ENCODE measurements at places on chromosomes 7 and 10.

DNA sequence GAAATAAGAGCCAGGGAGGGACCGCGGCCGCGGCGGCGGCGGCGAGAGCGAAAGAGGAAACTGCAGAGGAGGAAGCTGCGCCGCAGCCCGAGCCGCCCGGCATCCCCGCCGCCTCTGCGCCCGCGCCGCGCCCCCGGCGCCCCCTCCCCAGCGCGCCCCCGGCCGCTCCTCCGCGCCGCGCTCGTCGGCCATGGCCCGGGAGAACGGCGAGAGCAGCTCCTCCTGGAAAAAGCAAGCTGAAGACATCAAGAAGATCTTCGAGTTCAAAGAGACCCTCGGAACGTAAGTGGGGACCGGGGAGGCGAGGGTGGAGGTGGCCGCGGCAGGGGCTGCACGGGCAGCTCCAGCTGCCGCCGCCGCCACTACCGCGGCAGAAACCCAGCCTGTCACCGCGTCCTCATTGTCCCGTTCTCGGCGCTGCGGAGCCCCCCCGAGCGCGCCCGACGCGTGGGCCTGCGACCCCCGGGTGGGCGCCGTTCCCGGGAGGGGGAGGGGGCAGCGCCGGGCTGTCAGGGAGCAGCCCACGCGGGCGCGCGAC lies 351 bp downstream of the CAMK1D start:
- no peak for DNase-seq

GRCh38 chr7:22983257-22983855 lies 30.6 kb downstream of the HYCC1 start:
- DNase-seq: no peak

GRCh38 chr7:100358027-100358856 lies at the start of gene PILRB:
Gene PILRB (plus strand): TSS chr7:100358117. CDS start chr7:100358303, 186 bp downstream.
- DNase-seq: no peak

- DNase-seq: no peak
Observed at GRCh38 chr10:102605712-102606111, 38.6 kb upstream of the TRIM8 start.

DNA sequence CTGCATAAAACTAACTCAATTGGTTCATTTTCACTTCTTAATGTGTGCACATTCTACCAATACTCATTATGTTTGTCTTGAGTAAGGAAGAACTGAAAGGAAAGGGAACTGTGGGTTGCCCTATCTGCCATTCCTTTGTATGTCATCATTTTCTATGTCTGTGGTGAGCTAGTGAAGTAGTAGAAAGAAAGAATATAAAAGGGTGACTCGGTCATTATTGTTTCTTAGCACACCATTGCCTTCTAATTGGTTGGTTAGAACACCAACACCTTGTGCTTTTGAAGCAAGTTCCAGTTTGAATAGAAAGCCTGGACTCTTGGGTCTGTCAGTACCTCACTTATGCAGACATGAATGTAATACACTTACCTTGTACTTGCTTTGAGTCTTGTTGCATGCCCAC lies 64.3 kb upstream of the MDFIC start:
- no peak for DNase-seq

- no peak for DNase-seq
Observed at GRCh38 chr7:21972397-21972784, 26.7 kb upstream of the CDCA7L start.

GRCh38 chr10:78071140-78071856 lies 37.6 kb downstream of the RPS24 start:
- no peak for DNase-seq

GRCh38 chr10:77630507-77630848 lies 7.1 kb downstream of the KCNMA1 start:
- DNase-seq: no peak

- no peak for DNase-seq
Observed at GRCh38 chr10:22244001-22244400, 26.2 kb upstream of the EBLN1 start.

DNA sequence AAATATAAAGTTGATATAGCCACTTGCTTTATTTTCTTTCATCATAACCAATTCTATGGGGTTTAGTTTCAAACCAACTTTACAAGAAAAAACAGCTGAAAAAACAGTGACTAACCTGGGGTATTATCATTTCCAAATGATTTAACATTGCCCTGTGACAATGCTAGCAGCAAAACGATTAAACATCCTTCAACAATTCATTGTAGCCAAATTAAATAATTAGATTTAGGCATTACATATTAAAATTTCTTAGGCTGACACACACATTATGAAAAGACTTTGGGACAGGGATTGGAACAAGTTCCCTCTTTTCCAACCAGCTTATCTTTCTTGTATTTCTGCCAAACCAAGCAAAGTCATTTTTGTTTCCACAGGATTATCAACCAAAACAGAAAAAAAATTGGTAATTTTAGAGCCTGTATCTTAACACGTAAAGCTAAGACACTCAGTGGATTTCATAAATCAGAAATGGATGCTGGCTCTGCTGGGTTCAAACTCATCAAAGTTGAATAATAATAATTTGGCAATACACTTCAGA lies 84.0 kb downstream of the SEMA3D start:
- DNase-seq: no peak

GRCh38 chr10:69451784-69452251 lies 553 bp downstream of the TSPAN15 start:
- no peak for DNase-seq

DNA sequence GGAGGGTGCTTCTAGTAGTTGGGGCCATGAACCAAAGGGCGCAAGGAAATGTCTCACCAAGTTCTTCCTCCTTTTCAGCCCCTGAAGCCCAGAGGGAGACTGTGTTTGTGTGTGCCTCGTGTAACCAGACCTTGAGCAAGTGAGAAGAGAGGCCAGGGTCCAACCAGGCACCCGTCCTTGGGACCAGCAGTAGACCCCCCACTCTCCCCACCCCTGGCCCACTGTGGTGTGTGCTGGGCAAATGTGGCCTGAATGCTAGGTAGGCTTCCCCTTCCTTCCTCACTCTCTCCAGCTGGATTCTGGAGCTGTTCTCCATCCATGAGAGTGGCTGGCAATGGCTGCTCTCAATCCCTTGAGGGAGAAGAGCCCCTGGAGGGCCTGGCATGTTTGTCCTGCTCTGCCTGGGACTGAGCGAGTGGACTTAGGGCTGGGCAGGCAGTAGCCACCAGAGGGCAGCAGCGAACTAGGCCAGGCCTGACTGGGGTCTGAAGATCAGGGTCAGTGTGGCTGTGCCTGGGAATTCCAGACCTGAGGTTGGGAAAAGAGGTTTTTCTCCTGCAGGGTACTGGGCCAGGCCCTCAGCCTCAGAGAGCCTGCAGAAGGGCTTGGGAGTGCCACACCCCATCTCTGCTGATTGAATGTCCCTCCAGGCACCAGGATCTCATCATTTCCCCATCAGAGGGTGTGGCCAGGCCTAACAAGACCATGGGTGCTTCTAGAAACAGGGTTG lies 12.5 kb downstream of the SFRP5 start:
- peak; percentile 53 for DNase-seq

- DNase-seq: no peak
Observed at GRCh38 chr10:127117125-127117524, 79.3 kb downstream of the INSYN2A start.

- no peak for DNase-seq
Observed at GRCh38 chr10:61798713-61799112, 102.8 kb upstream of the ARID5B start.

DNA sequence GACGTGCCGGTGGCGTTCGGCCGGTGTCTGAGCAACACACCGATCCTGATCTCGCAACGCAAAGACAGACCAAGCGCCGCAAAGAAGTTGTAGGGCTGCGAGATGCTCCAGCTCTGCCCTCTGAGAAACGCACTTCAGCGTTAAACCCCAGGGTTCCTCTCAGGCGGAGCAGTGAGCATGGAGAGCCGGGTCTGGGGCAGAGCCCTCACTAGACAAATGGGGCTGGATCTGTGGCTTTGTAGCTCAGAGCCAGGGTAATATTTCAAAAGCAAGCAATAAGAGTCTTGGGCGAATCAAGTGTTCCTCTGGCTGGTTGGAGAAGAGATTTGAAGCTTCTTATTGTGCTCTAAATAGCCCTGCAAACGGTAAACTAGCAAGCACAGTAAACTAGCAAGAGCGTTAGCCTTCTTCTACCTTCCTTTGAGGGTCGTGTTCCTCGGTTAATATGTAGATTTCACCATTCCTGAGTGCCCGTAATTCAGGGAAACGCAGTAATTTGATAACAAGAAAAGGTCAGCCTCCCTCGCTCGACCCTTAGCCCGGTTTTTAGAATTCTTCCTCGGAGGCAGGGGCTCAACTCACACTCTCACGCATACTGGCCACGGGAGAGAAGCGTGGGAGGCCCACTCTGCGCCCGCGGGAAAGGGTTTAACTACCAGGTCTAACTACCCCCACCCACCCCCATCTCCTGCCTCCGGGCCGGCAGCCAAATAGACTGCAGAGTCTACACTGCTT lies 6.7 kb downstream of the SKAP2 start:
- no peak for DNase-seq

- DNase-seq: no peak
Observed at GRCh38 chr10:61933859-61934555, 32.5 kb downstream of the ARID5B start.

DNA sequence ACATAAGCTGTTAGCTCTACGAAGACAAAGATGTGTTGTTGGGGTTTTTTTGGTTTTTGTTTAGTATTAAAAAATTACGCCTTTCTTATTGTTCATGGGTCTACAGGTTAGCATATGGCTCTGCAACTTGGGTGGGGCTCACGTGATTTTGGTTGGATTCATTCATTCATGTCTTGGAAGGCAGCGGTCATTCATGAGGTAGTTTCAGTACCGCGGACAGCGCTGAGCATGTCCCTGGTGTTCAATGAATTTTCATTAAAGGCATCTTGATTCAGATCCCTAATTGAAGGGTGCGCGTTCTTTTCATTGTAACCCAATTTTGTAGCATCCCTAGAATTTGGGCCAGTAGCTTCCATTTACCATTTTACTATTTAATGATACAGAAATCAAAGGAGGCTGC lies 42.9 kb upstream of the TCERG1L start:
- no peak for DNase-seq

- DNase-seq: no peak
Observed at GRCh38 chr7:77525231-77525630, 11.9 kb upstream of the PTPN12 start.

DNA sequence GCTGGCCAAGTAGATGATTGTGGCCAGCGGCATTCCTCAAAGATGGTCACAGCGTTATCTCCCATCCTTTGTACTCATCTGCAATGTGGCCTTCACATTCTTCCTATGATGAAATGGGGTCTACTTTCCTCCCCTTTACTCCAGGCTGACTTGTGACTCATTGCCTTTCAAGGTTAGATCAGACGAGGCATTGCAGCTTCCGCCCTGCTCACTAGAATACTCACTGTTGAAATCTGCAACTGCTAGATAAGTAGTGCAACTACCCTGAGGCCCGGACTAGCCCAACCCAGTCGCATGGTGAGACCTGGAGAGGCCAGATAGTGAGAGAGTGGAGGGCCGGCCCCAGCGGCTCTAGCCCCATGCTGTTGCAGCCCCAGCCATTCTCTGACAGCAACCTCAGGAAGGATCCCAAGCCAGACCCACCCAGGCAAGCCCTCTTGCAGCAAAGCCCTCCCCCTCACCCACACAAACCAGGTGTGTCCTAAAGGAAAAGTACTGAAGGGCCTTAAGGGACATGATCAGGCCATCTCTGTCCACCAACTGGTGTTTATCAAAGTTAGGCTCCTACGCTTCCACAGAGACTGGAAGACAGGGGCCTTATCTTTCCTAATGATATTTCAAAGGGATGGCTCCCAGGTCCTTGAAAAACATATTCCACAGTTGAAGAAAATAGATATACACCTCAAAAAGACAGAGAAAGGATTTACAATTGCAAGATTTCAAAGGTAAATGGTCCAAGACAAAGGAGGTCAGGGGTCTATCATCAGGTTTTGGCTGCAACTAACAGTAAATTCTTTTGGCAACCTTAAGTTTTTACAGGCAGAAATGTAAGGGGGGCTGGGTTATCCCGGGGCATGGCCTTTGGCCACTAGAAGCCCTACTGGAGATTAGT lies 107.2 kb upstream of the TRIM24 start:
- DNase-seq: no peak

DNA sequence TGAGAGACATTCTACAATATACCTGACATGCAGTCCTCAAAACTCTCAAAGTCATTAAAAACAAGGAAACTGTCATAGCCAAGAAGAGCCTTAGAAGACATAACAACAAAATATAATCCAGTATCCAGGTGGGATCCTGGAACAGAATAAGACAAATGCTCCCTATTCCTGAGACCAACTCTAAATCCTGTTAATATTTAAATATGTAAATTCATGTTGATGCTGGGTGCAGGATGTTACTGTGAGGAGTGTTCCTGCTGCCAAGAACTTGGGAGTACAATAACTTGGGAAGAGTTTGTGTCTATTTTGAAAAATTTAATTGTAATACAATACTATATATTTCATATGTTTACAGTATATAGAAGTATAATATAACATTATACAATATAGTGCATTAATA lies 61.0 kb downstream of the FAS start:
- no peak for DNase-seq

DNA sequence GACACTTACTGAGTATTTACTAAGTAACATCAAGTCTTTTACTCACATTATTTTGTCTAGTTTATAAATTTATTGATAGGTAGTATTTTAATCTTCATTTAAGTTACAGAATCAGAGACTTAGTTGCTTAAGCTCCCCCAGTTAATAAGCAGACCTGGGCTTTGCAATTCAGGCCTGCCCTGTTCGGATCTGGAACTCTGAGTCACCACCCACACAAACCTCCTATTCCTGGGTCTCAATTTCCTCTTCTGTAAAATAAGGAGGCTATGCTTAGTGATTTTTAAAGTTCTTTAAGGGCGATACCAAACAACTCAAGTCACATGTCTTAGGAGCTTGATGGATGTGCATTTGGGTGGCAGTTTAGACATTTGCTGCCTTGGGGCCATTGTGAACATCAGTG lies 3.5 kb upstream of the MGAM start:
- no peak for DNase-seq

- peak; percentile 35 for DNase-seq
Observed at GRCh38 chr10:91162050-91162494, 58.4 kb upstream of the PCGF5 start.

DNA sequence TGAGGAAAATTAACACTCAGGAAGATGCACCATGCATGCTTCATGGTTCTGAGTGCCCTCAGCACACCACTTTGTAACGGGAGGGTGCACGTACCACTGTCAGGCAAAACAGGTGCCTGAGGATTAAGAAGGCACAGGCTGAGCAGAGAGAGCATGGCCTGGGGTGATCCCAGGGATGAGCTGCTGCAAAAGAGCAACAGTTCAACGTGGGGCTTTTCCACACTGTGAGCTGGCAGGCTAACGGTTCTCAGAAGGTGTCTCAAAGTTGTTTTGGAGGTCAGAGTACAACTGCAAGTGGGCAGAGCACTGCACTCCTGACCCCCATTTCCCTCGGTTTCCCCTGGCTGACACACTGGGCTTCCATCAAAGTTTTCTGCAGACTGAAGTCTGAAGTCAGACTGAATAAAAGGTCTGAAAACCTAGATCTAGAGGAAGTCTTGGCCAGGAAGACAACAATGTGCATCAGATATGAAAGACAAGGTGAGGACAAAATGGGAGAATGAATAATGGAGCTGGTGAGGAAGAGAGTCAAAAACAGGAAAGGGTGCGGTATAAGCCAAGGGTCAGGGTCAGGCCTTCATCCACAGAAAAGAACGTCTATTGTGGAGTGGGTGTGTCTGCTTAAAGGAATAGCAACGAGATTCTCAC lies 20.5 kb downstream of the ZNF438 start:
- no peak for DNase-seq

All from activated CD4-positive, CD25-positive, alpha-beta regulatory T cell treated with anti-CD3 and anti-CD28 coated beads, Interleukin-2, amount 50 U/mL, for 72 hours (primary cell).